Small intestine (tissue), 16 donors: ENCODE measurements at places on chromosomes 2 and 18.

- H3K27ac ChIP-seq, result no peak overlapping the region
- H3K36me3 ChIP-seq, result no peaks in the 10 kb centered on the region
- H3K4me1 ChIP-seq, result peaks cover 4% of the 10 kb centered on the region
- H3K4me3 ChIP-seq, result no peak overlapping the region
- DNase-seq, result peak; percentile 34
These were observed 36.2 kb downstream of the HJURP start for GRCh38 chr2:233817995-233818638.

- H3K4me3 ChIP-seq, result peak overlapping the region; percentile 33
These were observed 17.3 kb upstream of the PSD4 start for GRCh38 chr2:113156278-113157117.

DNA sequence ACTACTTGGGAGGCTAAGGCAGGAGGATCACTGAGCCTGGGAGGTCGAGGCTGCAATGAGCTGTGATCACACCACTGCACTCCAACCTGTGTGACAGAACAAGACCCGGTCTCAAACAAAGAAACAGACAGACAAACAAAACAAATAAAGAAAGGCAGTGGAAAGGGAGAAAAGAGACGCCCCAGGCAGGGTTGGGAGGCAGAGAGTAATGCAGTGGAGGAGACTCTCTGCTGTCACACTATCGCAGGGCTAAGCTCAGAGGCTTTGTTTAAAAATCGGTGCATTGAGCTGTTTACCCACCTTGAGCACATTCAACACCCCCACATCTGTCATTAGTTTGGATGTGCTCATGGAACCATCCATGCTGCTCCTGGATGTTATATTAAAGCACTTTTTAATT, 84.2 kb upstream of the RMP24 start:
- no peak overlapping the region for H3K27ac ChIP-seq
- no peaks in the 10 kb centered on the region for H3K27me3 ChIP-seq
- no peak for DNase-seq
- H3K36me3 ChIP-seq, result no peaks in the 10 kb centered on the region
- no peak overlapping the region for H3K4me3 ChIP-seq
- no peaks in the 10 kb centered on the region for H3K4me1 ChIP-seq

GRCh38 chr2:8882094-8882493, 44.7 kb upstream of the KIDINS220 start:
- no peak overlapping the region for H3K27ac ChIP-seq
- H3K27me3 ChIP-seq, result no peaks in the 10 kb centered on the region
- H3K4me1 ChIP-seq, result no peaks in the 10 kb centered on the region
- H3K4me3 ChIP-seq, result no peak overlapping the region
- DNase-seq, result no peak
- H3K36me3 ChIP-seq, result no peaks in the 10 kb centered on the region

DNA sequence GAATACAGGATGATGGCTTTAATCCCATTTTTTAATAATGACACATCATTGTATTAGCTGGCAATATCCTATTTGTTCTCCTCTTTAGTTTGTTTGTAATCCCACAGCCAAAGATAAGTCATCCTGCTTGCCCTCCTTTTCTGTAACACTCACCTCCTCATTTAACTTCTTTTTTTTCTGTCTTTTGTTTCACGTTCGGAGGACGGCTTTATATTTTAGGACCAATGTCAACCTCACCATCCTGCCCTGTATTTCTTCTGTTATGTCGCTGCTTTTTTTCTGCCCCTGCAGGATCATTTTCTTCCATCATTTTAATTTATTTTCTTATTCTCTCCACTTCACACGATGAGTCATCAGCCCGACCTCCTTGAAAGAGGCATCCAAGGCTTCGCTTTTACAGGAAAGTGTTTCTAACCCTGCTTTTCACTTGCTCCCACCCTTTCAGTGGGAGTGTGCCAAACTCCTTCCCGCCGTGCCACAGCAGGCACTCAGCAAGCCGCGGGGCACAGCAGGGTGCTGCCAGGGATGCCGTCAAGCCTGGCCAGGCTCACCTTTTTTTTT, 11.4 kb downstream of the RAB31 start:
- no peaks in the 10 kb centered on the region for H3K4me1 ChIP-seq
- no peaks in the 10 kb centered on the region for H3K36me3 ChIP-seq
- H3K27ac ChIP-seq, result no peak overlapping the region
- DNase-seq, result no peak
- no peaks in the 10 kb centered on the region for H3K27me3 ChIP-seq

GRCh38 chr2:11811036-11811654, 64.7 kb downstream of the LPIN1 start:
- no peaks in the 10 kb centered on the region for H3K4me1 ChIP-seq
- DNase-seq, result no peak
- no peak overlapping the region for H3K4me3 ChIP-seq
- no peaks in the 10 kb centered on the region for H3K27me3 ChIP-seq

DNA sequence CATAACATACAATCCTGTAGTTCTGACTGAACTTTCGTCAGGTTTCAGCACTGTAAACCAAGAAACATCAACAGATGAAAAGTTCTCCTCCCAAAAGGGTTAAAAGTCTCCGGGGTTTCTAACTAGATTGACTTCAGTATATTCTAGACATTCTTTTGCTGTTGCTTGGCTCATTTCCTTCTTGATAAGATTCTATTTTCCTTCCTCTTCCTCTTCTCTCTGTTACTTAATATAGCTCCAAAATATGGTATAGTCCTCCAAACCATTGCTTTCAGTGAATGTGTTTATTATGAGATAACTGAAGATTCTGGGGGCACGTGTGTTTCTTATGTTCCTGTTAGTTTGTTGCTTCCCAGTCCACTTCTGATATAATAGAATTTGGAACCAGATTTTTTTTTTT, 46.4 kb upstream of the MAP4K3 start:
- no peaks in the 10 kb centered on the region for H3K36me3 ChIP-seq
- H3K27me3 ChIP-seq, result no peaks in the 10 kb centered on the region
- H3K4me3 ChIP-seq, result no peak overlapping the region
- no peak overlapping the region for H3K27ac ChIP-seq

DNA sequence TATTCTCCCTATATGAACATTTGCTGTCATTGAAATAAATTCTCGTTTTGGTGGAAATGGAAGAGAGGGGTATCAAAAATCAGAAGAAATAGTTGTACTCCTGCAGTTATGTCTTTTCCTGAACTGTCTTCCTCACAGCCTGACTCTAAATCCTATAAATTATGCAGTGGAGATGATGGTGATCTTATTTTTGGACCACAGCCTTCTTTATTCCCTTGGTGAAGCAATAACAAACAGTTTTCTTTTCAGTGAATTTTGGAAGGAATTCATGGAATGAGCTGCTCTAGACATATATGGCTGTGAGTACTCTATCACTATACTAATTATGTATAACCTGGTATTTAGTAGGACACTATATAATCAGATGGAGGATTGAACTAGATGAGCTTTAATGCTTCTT, 1.7 kb upstream of the SLC25A12 start:
- no peaks in the 10 kb centered on the region for H3K36me3 ChIP-seq
- H3K4me3 ChIP-seq, result no peak overlapping the region
- DNase-seq, result no peak
- peaks cover 28% of the 10 kb centered on the region for H3K27me3 ChIP-seq
- H3K4me1 ChIP-seq, result peaks cover 9% of the 10 kb centered on the region
- H3K27ac ChIP-seq, result no peak overlapping the region

DNA sequence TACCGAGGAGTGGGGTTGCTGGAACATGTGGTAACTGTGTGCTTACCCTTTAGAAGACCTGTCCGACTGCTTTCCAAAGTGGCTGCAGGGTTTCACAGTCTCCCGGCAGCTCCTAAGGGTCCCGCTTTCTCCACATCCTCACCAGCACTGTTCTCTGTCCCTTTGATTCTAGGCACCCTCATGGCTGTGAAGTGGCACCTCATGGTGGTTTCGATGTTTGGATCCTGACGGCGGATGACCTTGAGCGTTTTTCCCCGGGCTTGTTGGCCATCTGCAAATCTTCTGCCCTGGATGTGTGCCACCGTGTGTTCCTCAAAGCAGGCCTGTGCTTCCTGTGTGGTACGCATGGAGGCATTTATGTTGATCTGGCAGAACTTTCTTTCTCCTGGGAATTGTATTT, 292.5 kb upstream of the HDAC4 start:
- no peak overlapping the region for H3K27ac ChIP-seq
- H3K4me1 ChIP-seq, result no peaks in the 10 kb centered on the region
- H3K27me3 ChIP-seq, result no peaks in the 10 kb centered on the region
- H3K4me3 ChIP-seq, result no peak overlapping the region
